Neuronal stem cell (in vitro differentiated cells): ENCODE measurements at places on chromosomes 11 and 22.
A peak's percentile ranks its signal among the peaks of the same experiment; 100 is the strongest.

- no peak for DNase-seq
Observed at GRCh38 chr11:1988667-1989317, 8.8 kb downstream of the H19 start.

DNA sequence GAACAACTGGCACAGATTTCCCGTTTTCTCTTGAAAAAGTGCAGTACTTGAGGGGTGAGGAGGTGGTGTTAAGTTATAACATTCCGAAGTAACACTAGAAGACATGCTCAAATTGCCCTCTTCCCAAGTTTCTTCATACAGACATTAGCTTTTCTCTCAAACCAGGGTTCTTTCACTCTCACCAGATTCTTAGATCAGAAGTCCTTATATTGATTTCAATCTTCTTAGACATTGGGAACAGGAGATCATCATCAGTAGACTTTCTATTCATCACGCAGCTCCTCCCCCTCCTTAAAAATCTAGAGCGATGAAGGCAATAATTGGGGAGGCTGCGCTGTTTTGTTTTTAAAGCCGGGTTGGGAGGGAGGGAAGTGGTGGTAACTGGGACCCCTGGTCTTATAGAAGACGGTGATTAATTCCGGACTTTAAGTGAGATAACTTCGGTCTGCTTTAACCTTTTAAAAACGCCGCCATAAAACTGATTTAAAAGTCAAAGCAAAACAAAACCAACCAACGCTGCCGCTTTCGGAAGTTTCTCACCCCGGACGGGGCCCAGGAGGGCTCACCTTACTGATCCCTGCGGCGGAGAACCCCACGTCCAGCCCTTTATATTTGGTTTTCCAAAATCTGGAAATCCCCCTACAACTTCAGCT lies 665 bp downstream of the USP28 start:
- no peak for DNase-seq

DNA sequence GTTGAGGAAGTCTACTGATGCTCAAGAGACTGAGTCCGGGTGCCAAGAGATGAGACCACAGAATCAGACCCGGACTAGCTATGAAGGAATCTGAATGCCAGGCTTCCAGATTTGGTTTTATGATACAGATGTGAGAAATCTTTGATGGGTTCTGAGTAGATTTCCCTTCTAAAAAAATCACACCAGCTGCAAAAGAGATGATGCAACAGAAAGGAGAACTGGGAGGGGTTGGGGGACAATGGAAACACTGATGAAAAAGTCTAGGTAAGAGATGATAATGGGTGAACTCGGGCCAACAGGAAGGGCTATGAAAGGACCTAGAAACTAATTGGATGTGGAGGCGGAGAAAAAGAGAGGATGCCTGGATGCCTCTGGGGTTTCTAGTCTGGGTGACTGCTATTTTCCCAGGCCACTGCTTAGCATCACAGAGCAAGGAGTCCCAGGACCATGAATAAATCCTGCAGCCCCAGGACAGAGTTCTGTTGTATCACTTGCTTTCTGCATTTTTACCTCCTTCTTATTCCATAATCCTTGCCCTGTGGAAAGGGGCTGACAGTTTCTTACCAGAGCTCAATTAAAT lies 115.4 kb upstream of the SEZ6L start:
- no peak for DNase-seq

DNA sequence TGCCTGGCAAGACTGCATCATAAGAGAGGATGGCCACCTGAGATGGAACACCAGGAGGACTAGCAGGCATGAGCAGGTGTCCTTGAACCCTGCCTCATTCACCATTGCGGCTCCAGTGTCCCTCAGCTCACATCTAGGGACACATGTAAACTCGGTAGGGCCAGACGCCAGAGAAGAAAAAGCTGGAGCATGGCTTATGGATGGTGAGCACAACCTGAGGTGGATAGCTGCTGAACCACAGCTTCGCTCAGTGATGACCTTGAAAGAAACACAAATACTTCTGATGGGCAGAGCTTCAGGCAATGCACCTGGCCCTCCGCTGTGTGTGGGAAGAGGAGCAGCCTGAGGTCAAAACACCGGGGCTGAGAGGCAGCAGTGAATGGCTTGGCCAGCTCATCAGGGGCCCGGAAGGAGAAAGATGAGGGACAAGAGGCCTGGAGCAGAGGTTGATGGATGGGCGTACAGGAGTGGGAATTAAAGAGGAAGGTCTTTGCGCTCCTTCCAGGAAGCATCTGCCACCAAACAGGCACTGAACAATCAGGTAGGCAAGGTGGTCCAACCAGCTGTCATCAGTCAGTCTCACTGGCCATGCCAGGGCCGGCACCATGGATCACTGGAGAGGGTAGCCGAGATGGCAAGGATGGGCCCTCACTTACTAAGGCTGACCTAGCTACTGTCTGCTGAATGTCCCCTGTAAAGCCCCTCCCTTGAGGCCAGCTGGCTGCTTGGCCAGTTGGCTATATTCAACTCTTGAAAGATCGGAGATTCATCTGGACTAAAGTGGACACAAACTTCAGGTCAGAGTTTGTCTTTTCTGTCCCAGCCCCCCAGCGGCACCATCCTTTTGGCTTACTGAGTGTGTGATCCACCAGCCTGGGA lies 89.7 kb downstream of the MYEOV start:
- DNase-seq, result no peak

DNA sequence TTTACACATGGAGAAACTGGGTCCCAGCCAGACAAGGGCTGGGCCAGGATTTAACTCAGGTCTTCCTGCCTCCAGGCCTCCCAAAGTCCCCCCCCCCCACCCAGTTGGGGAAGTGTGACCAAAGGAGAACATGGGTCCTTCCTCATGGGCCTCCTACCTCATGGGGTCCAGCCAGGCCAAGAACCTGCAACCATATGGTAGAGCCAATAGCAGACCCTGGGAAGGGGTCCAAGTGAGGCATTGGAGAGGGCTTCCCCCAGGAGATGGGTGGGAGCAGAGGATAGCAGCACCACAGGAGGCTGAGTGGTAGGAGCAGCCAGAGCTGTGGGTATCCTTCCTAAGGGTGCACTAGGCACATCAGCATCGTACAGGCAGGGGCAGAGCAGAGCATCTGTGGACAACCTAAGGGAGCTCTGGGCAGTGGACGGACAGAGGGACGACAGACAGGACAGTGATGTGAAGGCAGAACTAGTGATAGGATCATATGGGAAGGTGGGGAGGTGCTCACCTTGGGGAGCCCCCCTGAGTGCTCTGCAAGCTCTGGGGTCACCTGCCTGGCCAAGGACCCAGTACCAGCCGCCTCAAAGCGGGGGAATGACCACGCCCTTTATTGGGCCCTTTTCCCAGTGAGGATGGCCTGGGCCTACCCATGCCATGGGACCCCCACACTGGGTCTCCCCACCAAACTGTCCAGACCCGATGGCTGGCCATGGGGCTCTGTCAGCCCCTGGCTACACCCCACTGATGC lies 4.5 kb downstream of the ARVCF start:
- DNase-seq, result no peak

- no peak for DNase-seq
Observed at GRCh38 chr11:65003282-65003681, 6.5 kb upstream of the BATF2 start.

DNA sequence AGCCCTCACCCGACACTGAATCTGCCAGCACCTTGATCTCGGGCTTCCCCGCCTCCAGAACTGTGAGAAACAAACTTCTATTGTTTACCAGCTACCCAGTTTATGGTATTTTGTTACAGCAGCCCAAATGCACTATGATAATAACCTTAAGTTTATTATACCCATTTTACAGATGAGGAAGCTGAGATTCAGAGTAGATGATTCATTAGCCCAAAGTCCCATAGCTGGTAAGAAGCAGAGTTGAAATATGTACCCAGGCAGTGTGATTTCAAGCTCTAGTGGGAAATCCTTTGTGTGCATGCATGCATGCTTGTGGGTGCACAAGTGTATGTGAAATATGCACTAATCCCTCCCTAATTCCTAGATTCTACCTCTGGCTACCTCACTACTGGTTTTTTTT lies 7.9 kb downstream of the GRIK4 start:
- DNase-seq, result no peak

DNA sequence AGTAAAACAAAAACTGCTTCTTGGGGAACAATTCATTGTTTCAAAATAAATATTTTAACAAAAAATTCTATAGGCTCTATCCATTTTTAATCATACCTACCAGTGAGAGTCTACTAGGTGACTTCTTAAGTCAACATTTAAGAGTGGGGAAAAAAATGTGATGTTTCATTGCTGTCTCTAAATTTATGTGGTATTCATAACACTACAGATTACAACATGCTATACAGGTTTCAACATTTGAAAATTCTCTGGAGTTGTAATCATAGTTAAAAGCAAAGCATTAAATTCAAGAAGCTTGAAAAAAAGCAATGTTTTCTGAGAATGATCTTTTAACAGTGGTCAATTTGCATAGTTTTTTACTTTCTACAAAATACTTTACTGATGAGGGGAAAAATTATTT lies 18.3 kb downstream of the SBF2 start:
- no peak for DNase-seq

DNA sequence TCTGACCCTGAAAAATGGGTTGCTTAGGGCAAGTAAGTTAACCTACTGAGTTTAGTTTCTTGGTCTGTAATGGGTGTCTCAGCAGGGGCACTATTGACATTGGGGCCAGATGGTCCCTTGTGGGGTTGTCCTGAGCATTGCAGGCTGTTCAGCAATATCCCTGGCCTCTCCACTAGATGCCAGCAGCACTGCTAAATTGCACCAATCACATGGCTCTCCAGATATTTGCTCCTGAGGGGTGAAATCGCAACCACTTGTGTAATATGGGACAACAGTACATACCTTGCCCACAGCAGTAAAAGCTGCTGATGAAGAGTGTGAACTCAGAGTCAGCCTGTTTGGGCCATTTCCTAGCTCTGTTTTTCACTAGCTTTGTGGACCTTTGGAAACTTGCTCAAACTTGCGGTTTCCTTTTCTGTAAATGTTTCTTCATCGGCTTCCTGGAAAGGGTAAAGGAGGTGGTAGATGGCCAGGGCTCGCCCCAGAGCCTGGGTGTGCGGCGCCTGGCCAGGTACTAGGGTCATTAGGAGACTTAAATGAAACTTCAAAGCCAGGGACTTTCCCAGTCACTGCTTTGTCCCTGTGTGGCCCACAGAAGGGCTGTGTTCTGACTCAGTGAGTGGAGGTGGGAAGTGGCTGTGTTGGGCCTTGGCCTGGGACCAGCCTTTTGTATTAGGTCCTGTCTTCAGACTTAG lies 13.0 kb downstream of the NCF4 start:
- DNase-seq, result no peak

DNA sequence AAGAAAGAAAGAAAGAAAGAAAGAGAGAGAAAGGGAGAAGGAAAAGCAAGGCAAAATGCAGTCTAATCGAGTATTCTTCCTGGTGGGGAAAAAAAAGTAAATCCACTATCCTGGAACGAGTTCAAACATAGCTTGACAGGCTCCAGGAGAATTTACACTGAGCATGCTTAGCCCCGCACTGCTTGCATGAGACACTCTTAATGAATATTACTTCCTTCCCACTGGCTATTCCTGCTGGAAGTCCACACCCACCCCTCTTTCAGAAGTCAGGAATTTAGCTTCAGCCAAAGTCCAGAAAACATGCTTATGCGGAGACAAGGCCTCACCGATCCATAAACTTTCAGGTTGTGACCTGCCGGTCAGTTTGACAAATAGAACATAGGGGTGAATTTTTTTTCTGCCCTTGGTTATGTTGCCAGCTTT lies 251.8 kb upstream of the BLID start:
- DNase-seq, result no peak

DNA sequence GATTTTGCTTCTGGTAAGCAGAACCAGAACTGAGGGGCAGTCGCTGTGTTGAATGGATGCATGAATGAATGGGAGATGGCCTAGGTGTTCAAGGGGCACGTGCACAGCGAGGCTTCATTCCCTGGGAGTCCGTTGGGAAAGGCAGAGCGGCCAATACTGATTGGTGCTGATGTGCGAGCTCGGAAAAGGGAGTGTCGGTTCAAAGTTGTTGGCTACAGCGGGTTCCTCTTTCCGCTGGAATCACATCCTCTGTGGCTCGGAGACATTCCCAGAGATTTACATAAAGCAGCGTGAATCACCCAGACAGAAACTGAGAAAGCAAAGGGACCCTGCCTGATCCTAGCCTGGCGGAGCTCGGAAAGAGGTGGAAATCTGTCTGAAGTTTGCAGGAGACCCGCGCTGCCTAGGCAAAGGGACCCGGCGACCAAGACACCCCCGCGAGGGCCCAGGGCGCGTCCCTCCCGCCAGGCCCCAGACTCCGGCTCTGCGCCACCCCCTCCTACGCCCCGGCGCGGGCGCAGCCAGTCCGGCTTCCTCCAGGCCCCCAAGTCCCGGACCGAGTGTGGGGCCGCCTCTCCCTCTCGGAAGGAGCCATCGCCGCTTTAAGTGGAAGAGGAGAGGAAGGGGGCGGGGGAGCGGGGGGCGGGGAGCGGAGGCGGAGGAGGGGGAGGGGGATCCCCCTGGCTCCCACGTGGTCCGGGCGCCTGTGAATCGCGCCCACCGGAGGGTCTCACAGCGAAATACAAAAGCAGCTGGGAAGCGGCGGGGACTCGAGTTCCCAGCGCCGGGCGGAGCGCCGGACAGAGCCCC lies at the start of gene FJX1:
FJX1 (plus strand) TSS at position 774 of the 810 bp plus-strand sequence. CDS start 177 bp downstream, outside the sequence.
- peak; percentile 85 for DNase-seq

- DNase-seq, result no peak
Observed at GRCh38 chr22:27557286-27558008, 244.1 kb downstream of the MN1 start.

- no peak for DNase-seq
Observed at GRCh38 chr22:20015971-20016733, 471 bp downstream of the ARVCF start.

- no peak for DNase-seq
Observed at GRCh38 chr22:26281941-26282340, 112.7 kb downstream of the SEZ6L start.

DNA sequence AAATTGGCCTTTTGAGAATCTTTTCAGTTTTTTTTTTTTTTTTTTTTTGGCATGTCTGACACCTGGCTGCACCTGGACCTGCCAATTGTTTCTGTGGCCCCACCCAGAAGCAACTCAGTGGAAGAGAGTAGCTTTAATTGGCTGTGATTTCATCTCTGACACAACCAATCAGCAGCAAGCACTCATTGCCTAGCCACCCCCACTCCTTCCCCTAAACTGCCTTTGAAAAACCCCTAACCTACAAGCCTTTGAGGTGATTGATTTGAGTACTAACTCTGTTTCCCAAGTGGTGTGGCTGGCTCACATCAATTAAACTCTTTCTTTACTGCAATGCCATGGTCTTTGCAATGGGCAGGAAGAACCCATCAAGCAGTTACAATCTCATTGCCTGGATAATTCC lies 98.2 kb upstream of the CHORDC1 start:
- DNase-seq, result no peak

GRCh38 chr11:94272738-94273313 lies 31.6 kb upstream of the IZUMO1R start:
- no peak for DNase-seq

DNA sequence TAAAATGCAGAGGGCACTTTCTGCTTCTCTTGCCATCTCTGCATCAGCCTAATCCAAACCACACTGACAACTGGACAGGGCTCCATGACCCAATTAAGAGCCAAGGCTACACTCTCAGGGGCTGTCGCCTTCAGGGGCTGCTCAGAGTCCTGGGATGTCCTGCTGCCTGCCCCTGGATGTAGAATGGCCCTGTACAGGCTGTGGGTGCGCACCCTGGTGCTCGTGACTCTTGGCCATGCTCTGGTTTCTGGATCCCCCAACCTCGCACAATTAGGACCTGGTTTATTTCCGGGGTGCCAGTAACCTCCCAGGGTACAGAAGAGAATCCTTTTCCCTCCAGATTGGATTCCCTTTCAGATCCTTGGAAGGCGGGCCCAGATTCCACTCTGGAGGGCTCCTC lies 11.3 kb downstream of the IFT27 start:
- no peak for DNase-seq

GRCh38 chr22:47987885-47988515 lies 1225.5 kb downstream of the TBC1D22A start:
- no peak for DNase-seq
